Hematopoietic multipotent progenitor cell treated with erythropoietin and hydrocortisone succinate and interleukin-3 and kit ligand, for 8 days (in vitro differentiated cells): ENCODE measurements at places on chromosomes 4 and X.
A peak's percentile ranks its signal among the peaks of the same experiment; 100 is the strongest.

DNA sequence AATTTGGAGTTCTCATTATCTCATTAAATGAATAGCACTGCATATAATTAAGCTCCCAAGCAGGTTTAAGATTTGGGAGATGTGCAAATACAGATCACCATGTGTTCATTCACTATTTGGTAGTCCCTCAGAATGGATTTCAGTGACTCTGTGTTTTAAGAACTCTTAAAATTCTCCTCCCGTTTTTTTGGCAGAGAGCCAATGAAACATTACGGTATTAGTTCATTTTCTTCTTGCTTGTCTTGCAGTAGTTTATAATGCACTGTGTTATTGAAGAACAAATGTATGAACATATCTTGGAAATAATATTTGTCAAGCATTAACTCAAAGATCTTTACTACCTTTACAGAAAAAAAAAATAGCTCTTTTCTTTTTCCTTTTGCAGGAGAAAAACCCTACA, 32.7 kb downstream of the KLF3 start:
- DNase-seq: no peak

GRCh38 chrX:39630344-39630743, 467.4 kb downstream of the BCOR start:
- DNase-seq: no peak

- no peak for DNase-seq
Observed at GRCh38 chr4:10180603-10180926, 64.0 kb upstream of the WDR1 start.

GRCh38 chrX:20011608-20012007, 20.7 kb upstream of the BCLAF3 start:
- DNase-seq: no peak

DNA sequence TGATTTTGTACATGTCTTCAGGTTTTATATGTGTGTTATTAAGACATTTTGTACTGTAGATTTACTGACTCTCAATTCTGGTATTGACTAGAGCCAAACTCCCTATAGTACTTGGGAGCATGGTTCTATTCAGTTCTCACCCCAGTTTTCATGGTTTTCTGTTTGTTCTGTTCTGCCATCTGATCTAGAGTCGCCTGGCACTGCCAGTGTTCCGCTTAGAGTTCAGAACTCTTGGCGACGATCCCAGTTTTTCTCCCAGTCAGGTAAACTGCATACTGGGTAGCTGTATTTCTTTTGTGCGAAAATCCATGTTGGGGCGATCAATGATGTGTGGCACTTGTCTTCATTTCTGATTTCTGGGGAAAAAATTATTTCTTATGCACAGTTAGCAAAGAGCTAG, 78.0 kb downstream of the PHOX2B start:
- DNase-seq: no peak

DNA sequence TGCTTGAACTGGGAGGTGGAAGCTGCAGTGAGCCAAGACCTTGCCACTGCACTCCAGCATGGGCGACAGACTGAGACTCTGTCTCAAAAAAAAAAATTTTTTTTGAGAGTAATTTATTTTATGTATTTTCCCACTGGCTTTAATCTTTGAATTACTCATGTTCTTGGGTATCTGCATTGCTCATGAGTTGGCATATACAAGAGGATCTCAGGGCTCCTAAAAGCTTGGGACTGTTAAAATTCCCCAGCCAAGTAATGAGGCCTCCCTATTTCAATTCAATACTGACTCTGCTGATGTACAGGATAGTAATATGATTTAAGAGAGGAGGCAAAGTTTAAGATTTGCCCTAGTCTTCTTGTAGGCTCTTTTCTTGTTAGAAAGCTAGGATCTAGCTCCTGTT, 6.2 kb downstream of the IL21 start:
- DNase-seq: no peak

DNA sequence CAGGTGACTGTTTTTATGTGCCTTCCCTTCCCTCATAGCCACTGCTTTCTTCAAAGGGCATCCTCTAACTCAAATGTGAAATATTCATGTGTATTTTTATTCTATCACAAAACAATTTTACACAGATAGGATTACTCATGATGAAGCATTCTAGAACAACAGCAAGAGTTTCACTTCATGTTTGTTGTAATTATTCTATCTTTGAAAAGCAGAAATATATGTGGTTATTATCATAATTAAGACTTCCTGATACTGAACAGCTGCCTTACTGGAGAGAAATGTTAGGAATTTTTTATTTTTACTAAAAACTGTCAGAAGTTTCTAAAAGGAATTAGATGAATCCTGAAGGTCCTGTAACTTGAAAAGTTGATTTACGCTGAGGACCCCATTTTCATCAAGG, 229.1 kb downstream of the PALLD start:
- no peak for DNase-seq

DNA sequence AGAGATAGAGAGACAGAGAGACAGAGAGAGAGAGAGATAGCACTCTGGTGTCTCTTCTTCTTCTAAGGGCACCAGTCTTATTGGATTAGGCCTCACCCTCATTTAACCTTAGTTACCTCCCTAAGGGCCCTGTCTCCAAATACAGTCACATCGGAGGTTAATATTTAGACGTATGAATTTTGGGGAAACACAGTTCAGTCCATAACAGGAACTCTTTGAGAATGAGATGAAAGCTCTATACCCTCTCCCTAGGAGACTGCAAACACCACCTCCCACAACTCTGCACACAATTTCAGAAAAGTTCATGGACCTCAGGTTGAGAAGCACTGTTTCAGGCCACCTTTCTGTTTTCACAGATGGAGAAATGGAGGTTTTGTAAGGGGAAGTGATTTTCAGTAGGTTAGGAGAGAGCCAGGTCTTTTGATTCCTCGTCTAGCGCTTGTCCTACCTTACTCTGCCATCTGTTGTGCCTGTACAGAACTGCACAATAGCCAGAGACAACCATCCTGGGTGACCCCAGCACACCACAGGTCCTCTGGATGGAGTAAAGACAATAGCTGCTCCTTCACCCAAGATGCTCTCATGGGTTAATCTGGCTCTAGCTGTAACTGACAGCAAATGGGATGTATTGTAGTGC, 16.9 kb upstream of the LOC101059915 start:
- DNase-seq: peak; percentile 43

- no peak for DNase-seq
Observed at GRCh38 chr4:59712470-59712869, 1487.7 kb upstream of the ADGRL3 start.

DNA sequence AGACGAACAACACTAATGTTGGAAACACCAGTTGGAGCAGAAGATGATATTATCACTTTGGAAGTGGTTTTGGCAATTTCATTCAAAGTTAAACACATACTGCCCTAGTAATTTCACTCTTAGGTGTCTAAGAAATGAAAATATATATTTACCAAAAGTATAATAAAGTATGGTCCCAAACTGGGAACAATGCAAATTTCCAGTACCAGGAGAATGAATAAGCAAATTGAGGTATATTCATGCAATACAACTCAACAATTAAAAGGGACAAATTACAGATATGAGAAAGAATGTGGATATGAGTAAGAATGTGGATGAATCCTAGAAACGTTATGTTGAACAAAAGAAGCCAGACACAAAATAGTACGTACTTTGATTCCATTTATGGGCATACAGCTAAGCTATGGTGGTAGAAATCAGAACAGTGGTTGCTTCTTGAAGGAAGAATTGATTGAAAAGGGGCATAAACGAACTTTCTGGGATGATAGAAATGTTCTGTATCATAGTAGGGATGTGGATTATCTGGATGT, 10.0 kb downstream of the ELMOD2 start:
- no peak for DNase-seq

- DNase-seq: no peak
Observed at GRCh38 chrX:154991039-154991438, 31.5 kb downstream of the F8 start.

DNA sequence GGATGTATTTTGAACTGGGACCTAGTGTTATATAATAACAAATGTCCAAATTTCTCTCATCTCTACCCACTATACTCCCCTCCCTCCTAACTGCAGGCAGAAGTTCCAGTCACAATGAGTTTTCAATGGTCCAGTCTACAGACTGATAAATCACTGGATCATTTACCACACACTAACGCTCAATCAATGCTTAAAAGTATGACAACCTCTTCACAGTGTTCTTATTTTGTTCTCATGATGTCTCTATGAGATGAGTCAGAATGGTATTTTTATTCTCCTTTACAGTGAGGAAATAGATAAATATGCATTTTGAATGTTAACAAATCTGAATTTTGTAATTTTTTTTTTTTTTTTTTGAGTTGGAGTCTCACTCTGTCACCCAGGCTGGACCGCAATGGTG, 83.7 kb upstream of the ETNPPL start:
- no peak for DNase-seq

DNA sequence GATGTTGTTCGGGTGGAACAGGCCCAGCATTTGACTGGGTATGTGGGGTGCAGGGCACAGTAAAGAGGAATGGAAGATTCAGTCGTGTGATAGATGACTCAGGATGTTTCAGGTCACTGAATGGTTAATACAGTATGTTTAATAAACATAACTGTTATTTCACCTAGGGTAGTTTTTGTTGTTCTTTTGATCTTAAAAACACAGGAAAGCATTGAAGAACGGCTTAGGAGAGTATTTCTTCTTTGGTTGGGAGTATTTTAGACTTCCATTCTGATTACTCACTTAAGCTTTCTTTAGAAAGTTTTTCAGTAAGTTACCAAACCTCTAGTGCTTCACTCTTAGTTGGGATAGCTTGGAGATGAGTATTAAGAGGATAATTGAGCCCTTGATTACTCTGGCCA, 62.3 kb downstream of the STAG2 start:
- DNase-seq: peak; percentile 5

DNA sequence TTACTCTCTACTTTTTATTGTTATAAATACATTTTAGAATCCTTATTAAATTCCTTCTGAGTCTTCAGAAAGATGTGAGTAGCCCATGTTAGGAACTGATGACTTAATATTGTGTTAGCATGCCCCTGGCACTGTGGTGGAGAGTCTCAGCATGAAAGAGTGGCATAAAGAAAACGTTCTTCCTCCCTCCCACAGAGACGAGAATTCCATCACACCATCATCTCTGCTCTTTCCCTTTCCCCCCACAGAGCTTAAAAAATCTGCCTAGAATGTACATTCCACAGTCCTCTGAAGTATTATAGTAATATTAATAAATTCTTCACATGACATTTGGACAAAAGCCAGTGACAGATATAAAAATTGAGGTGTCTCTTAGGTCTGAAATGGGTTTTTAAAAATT, 117.8 kb upstream of the DKK2 start:
- no peak for DNase-seq

DNA sequence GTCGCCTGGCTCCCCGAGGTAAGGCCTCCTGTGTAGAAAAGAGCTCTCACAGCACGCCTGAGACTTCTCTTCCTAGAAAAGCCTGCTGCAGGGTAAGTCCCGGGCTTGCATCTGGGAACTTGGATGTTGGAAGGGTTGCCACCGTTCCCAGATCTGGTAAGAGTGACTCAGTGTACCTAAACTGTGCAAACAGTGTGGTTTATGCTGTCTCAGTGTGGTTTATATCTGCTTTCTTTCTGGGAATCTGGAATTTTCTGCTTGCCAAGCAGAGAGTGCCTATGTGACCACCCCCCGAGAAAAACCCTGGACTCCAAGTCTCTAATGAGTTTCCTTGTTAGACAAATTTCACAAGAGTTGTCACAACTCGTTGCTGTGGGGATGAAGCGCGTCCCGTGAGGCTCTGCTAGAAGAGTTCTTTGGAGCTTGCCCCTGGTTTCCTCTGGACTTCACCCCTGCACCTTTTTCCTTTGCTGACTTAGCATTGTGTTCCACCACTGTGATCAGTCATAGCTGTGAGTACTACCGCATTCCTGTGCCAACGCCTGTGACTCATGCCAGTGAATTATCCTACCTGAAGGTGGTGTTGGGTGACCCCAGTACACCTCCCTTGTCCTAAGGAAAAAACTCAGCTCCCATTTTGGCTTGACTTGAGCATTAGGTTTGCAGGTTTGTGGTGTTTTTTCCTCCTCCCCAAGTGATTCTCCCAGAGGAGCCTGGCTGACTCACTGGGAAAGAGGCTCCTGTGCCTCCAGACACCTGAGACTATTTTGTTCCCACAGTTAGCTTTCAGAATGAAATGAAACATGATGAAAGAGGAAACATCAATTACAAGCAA, 14.5 kb downstream of the SLC2A9 start:
- no peak for DNase-seq

DNA sequence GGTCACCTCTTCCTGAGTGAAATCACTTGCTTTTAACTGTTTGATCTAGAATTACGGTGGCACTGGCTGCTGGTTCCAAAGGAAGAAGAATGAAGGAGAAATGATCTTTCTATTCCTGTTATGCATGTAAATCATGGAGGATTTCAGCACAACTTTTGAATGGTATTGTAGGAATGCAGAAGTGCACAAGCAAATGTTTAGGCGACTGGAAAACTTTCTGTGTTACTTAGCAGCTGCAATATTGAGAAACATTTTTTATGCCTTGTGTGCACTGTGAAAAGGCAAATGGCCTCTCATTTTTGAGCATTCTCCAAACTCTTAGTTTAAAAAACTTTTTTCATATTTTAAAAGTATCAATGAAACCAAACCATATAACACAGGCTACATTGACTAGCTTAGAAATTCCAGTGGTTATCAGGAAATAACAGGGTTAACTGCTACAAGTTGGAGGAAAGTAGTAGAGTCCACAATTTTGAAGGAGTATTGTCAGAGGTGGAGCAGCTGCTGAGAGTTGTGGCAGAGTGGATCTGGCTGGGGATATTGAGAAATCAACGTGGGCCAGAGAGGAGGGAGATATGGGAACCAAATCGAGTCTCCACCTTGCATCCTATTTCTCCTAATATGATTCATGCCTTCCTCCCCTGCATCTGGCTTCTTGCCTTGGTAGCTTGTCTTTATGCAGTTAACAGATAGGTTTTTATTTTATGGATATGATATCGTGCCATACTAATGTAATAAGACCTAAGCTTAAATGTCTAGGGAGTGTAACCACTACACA, 32.0 kb upstream of the FHL1 start:
- no peak for DNase-seq

- no peak for DNase-seq
Observed at GRCh38 chrX:55754861-55755294, 37.3 kb downstream of the RRAGB start.

- DNase-seq: no peak
Observed at GRCh38 chrX:45619290-45619689, 418.6 kb upstream of the DIPK2B start.

DNA sequence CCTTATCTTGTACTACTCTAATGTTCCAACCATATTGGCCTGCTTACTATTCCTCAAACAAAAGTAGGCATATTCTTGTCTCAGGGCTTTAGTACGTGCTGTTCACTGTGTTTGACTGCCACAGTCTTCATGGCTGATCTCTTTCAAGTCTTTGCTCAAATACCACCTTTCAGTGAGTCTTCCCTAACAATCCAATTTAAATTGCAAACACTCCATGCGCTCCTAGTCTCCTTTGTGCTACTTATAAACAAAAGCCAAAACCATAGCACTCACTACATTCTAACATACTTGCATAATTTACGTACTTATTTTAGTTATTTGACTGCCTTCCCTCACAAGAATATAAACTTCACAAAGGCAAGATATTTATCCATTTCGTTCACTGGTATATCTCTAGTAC, 1.7 kb upstream of the ART3 start:
- DNase-seq: no peak

- no peak for DNase-seq
Observed at GRCh38 chr4:156884183-156884582, 87.4 kb downstream of the PDGFC start.
